ENCODE measurements at places on chromosomes 2 and 18.

- no peak for DNase-seq
Measured at GRCh38 chr2:1645761-1646476, 98.4 kb downstream of the PXDN start.

GRCh38 chr2:208118918-208119317 lies 5.4 kb downstream of the CRYGD start:
- no peak for DNase-seq

- DNase-seq, result no peak
Measured at GRCh38 chr2:42566025-42566424, 2.4 kb upstream of the MTA3 start.

GRCh38 chr2:138373993-138374408 lies 127.6 kb upstream of the SPOPL start:
- DNase-seq, result no peak

- no peak for DNase-seq
Measured at GRCh38 chr18:50203801-50204604, 9.1 kb upstream of the MYO5B start.

GRCh38 chr2:182301093-182301492 lies 125.7 kb downstream of the PDE1A start:
- DNase-seq, result no peak

DNA sequence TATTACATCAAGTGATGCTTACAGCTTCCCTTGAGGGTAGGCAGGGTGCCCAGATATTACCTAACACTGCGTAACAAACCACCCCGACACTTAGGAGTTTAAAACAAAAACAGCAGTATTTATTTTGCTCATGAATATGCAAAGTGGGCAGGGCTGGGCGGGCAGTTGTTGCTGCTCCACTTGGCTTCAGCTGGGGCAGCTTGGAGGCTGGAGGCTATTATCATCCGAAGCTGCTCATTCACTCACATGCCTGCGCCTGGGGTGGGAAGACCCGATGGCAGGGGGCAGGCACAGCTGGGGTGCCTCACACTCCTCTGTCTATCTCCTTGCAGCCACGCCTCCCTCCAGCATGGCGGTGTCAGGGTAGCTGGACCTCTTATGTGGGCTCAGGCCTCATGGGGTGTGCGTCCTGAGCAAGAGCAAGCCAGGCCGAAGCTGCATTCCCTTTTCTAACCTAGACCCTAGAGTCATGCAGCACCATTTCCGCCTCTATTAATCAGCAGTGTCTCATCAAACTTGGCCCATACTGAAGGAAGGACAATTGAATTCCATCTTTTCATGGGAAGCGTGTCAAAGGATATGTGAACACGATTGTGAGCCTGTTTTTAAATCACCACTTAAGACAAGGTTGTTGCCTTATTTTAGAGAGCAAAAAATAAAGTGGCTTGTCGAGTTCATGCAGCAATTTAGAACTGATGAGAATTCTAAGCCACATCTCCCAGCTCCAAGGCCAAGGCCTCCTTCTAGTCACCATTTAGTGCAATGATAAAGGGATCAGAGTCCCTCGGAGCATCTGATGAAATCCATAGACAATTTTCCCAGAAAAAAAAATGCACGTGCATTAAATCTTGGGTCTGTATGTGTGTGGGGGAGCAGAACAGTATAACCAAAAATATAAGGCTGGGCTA lies 54.9 kb downstream of the SDC1 start:
- no peak for DNase-seq

DNA sequence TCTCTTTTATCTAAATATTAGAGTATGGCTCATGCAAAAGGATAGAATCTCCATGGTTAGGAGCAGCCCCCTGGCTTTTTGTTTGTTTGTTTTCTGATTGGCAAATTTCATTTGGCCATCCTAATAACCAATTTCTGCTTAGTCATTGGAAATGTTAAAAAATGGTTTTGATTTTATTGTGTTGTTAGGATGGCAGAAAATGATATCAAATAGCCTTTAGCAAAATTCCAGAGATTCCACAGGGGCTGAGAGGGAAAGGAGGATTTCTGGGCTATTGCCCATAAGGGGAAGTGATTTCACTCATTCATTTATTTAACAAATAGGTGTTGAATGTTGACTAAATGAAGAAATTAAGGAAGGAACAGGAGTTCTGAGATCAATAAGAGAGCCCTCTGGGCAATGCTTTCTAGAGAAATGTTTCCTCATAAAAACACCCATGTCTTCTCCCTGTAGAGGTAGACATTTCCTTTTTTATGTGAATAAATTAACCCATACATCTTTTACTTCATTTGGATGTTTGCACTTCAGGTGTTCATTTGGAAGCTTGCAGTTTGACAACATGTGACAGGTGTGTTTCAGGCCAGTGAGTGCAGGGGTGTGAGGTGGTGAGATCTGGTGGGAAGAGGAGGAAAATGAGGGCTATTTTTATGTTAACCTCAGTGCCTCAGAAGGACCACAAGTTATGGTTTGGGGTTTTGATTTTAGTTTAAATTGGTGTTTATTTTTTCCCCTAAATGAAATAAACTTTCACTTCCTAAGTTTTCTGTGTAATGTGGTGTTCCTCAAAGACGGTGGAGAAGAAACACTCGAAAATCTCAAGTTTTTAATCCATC lies 61.7 kb upstream of the EPC2 start:
- DNase-seq, result no peak

DNA sequence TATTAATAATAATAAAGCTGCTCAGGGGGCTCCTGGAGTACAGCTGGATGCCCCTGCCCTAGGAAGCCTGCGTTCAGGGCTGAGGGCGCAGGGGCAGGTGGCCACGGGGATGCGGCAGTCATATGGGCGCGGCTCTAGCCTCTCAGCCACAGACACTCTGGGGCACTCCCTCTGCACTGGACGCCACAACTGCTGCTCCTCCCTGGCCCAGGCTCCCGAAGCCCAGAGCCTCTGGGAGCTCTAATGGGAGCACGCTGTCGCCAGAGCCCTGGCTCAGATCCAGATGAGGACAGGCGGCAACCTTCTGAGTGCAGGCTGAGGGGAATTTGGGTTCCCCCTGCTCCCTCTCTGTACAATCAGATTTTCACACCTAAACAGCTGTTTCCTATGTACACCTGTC lies 93.6 kb downstream of the MTCL1 start:
- no peak for DNase-seq

GRCh38 chr2:222436040-222436413 lies 11.7 kb downstream of the SGPP2 start:
- no peak for DNase-seq

GRCh38 chr2:146624430-146625160 lies 1220.2 kb upstream of the ACVR2A start:
- DNase-seq, result no peak

DNA sequence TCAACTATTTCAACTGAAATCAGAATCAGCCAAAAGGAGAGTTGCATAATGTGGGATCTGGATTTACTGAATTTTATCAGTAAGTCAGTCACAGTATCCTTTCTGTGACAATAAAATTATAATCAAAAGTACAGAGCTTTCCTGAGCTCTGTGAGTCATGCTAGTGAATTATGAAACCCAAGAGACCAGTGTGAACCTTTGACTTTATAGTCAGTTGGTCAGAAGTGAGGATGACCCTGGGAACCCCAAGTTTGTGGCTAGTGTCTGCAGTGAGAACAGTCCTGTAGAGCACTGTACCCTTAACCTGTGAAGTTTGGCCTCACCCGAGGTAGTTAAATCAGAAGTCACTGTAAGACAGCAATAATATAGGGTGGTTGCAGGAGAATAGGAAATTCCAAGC lies 381.7 kb downstream of the CDH19 start:
- no peak for DNase-seq

- no peak for DNase-seq
Measured at GRCh38 chr2:127810156-127810618, 784 bp downstream of the WDR33 start.

- no peak for DNase-seq
Measured at GRCh38 chr2:71880846-71881610, 266.6 kb downstream of the CYP26B1 start.

DNA sequence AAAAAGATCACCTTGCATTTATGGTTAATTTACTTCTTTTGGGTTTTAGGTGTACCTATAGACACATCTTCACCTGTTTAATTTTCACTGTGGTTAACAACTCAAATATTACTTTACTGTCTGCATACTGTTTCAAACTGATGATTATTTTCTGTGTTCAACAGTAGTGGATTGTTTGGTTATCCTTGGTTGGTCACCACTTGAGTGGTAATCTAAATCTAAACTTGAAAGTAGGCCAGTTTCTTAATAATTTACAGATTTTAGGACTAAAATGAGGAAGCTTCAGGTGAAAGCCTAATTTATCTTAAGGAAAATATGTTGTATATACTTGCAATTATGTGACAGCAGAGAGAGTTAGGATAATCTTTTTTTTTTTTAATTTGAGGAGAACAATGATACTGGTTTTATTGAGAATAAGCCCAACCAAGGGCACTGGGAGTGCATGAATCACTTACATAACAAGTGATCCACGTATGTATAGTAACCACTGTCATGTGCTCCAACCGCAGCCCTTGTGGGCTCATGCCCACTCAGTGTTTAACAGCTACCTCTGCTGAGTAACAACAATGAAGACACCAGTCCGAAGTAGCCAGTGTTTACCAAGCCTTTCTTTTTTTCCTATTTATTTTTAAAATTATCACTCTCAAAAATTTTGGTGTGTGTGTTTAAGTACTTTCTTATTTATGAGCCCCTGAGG lies 31.0 kb upstream of the WDSUB1 start:
- DNase-seq, result no peak

DNA sequence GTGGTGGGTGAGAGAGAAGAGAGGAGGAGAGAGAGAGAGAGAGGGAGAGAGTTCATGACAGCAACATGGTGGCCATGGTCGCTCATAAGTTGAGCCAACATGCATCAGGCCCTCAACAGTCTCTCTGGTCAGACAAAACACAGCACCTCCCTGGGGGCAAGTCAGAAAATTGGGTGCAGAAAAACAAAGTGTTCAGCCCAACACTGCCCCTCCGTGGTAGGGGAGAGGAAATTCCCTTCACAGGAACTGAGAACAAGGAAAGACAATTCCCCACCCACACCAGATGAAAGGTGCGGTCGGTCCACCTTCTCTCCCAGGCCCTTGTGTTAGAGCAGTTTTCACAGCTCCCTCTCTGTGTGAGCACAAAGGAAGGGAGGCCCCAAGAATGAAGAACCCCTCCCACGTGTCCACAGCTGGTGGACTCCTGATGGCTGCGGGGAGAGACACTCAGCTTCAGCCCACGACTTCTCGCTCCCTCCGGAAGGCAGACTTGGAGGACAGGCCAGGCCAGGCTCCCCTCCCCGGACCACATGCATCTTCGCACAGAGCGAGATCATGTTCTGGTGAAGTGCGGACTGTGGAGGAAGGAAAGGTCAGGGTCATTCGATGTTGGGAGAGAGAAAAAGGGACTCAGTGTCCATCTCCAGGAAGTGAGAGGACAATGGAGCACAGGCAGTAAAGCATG lies 181.7 kb downstream of the ANAPC1 start:
- no peak for DNase-seq

- no peak for DNase-seq
Measured at GRCh38 chr18:63963615-63964256, 6.1 kb upstream of the SERPINB8 start.
